ENCODE measurements at places on chromosomes 16 and 17.

DNA sequence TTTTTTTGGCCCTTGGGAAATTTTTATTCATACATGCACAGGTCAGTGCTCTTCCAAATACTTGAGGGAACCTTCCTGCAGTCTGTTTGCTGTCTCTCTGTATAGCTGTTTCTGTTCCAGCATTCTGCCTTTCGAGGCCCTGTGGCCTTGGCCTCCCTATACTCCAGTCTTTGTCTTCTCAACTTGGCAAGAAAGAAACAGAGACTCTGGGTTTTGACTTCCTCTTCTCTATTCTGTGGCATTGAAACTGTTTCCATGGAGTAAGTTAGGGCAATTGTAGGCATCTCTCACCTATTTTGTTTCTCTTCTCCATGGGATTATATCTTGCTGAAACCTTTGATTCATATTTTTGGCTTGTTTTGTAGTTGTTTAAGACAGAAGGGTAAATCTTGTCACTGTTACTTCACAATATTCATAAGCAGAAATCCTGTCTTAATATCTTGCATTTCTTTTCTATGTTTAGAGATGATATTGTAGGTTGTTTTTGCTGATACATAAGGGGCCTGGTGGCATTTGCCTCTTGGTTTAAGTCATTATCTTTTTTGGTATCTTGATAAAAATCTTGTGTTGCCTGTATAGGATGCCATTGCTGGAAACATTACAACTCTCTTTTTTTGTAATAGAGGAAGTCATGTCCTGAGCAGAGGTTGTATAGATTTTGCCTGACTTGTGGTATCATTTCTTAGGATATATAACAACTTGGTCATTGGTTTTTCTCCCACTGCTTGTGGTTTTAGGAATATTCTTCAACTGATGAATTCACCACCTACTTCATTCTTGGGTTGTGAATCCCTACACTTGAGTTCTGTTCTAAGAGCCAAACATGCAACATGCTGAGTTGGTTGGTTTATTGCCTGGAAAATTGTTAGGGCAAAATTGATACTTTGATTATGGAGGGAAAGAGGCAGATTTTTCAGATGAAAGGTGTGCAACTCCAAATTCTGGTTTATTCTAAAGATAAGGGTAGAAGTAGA lies 168.6 kb downstream of the FTO start:
- no peak for DNase-seq

DNA sequence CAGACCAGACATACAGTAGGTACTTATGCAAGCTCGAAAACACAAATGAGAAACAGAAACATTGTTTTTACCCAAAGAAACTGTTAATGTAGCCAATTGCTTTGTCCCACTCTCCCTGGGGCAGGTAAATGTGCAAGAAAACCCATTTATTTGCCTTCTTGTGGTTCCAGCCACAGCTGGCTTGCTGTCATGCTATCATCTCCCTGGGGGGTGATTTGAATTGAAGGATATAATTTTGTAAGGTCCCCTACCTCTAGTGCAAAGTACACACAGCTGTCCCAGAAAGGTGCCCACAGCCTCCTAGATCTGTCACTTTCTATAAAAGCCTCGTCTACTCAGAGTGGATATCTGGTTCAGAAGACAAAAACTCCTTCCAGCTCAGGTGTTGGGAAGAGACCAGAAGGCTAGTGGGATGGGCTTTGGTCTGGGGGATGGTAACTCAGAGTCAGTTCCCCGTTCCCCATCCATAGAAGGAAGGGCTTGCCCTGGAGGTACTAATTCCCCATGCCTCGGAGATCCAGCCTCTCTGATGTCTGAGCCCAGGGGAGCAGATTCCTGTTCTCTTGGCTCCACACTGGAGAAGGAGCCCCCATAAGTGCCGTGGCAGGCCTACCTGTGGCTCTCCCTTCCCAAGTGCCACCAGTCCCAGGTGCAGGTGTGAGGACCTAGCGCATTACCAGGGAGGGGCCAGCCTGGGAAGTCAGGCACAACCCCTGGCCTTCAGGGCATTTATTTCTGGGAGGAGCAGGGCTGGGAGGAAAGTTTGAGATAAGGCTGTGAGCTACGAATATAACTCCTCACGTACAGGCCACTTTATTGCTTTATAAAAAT lies 2.4 kb upstream of the PRR15L start:
- DNase-seq, result no peak

- peak; percentile 86 for DNase-seq
Measured at GRCh38 chr17:1047177-1047878, 50.4 kb downstream of the TIMM22 start.

GRCh38 chr17:32319548-32319905 lies 22.4 kb downstream of the C17orf75 start:
- peak; percentile 86 for DNase-seq

DNA sequence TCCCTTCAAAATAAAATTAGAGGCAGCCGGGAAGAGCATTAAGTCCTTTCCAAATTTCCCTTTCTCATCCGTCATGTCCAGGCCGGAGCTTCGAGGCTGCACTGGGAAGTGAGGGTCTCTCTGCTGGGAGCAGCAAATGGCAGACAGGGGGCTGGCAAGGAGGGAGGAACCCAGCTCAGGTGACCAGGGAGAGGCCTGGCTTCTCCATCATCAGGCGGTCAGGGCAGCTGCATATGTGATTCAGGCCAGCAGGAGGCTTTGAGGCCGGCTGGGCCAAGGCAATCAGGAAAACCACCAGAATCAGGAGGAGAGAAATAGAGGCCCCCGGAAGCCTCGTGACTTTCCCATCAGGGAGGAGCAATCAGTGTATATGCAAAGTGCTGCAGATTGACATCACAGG lies 85.0 kb upstream of the RPL38 start:
- DNase-seq, result no peak

DNA sequence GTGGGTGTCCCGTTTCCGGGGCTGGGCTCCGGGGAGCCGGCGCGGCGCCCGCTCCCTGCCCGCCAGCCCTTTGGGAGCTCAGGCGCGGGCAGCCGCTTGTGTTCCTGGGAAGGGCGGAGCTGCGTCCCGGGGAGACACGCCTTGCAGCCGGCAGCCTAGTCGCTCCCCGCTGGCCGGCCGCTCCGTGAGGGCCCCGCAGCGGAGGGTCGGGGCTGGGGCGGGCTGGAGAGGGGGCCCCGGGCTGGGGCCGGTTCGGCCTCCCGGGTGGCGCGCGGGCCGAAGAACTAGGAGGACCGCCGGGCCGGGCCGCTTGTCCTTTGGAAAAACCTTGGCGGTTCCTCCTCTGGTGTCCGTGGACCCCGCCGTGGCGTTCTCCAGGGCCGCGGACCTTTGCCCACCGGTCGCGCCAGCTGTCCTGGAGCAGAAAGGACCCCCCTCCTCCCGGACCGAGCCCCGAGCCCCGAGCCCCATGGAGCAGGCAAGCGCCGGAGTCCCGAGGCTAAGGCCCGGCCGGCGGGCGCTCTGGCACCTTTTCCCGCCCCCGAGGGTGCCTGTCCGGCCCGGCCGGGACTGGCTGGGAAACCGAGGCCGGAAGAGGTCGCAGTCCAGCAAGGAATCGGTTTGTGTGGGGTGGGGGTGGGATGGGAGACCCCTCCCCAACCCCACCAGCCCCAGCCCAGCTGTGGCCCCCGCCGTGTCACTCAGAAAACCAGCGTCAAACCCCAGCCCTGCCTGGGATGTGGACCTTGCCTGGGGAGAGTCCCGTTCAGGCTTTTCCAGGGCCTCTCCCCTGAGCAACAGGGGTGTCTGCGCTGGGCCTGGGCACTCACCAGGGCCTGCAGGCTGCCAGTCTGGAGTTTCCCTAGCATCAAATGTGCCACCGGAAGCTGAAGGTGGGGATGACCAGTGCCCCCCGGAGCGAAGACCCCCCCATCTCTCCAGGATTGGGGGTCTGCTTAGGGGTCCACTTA lies 6.8 kb upstream of the TBC1D3B start:
- DNase-seq, result peak; percentile 83
